ENCODE measurements at places on chromosomes 16 and 17.

- peak; percentile 70 for DNase-seq
These were observed 692 bp upstream of the SOCS1 start for GRCh38 chr16:11256661-11257130.

DNA sequence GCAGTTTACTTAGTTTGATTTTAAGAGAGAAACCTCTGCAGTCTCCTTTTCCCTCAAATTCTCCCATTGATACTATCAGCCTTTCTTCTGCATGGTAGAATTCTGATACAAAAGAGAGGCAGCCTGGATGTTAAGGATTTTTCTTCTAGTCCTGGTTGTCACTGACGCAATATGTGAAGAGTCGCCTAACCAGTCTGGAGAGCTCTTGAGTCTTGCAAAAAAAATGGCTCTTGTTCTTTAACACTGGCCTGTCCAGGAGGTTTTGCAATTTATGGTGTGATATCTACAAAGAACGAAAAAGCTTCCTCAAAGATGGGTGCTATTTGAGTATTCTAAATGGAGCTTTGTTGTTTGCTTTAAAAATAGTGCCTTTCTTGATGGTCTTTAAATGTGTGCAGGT is 28.9 kb downstream of the COX10 start:
- no peak for DNase-seq

GRCh38 chr17:58210922-58211321 is 8.1 kb downstream of the MKS1 start:
- DNase-seq = no peak

- DNase-seq = no peak
These were observed 32.5 kb downstream of the AKAP10 start for GRCh38 chr17:19945009-19945626.

DNA sequence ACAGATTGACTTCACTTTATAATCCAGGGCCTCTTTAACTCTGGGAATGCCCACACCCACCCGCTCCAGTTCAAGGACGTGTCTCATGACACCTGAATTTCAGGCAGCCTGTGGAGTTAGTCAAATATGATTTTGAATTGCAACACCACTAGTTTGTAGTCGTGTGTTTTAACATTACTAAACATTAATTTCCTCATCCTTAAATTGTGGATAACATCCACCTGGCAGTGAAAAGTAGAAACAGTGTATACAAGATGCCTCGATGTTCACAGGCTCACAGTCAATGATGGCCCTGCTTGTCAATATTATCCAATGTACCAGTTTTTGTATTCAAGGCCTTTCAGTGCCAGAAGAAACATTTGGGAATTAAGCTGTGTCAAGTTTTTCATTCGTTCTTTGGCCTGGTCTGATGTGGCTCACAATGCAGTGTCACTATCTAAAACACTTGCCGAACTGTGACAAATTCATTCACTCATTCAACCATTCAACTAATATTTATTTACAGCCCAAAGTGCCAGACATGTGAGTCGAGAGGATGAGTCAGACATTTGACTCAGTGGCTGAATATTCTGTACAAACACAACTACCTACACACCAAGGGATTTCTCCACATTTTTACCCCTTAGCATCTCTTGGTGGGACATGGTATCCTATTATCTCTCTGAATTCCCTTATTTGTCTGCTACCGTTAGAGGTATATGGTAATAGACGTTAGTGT is 1.4 kb downstream of the MEIOB start:
- DNase-seq = no peak

DNA sequence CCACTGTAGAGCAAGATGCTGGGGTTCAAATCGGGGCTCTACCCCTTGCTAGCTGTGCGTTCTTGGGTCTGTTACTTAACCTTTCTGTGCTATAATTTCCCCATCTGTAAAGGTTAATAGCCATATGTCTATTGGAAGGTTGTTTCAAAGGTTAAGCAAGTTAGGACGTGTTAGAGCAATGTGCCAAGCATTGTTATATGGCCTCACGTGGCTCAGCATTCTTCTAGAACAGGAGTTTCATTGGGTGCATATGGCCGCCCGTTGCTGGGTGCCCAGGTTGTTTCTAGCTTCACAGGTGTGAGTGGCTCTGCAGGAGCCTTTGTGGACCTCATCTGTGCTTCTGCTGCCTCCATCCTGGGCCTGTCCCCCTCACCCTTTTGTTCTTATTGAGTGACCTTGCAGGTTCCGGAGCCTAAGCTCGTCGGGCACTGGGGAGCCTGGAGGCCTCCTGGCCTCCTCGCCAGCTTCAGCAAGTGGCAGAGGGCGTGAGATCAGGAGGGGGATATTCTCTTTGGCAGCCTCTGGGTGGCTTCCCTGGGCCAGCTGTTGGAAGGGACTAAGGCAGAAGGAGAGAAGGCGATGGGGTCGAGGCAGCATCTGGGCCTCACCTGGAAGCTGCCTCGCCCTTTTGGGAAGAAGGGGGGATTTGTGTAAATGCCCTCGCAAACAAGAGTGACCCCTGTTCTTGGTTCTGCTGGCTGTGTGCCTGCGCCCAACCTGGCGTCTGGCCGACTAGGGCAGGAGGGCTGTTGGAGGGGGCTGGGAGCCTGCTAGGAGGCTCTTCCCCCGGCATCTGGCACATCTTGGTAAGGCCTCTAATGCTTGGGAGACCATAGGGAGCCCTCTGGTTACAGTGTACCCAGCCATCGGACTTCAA is 80.2 kb upstream of the CIBAR2 start:
- no peak for DNase-seq

DNA sequence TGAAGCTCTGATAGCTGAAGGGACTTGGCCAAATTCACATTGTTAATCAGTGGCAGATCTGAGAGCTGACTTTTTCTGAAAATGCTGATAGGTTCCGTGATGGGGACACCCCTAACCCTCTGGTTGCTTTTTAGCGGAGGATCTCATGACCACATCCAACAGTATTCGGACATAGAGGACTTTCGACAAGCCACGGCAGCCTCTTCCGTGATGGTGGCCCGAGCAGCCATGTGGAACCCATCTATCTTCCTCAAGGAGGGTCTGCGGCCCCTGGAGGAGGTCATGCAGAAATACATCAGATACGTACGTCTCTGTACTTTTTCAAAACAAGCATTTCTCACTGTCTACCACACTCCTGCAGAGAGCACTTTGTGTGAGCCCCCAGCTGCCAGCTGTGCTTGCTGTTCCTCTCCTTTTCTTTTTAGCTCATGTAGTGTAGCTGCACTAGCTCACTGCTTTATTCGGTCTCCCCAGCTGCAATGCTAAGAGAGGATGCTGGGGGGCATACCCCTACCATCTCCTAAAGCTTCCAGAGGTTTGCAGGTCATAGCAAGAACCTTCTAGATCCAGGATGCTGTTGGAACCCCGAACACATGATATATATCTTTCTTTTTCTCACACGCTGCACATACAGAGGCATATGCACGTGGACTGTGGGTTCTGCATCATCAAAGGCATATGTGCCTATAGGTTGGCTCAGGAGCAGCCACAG is 14.2 kb upstream of the NFATC3 start:
- no peak for DNase-seq

- DNase-seq = no peak
These were observed 71.1 kb downstream of the N4BP1 start for GRCh38 chr16:48538746-48539484.

- DNase-seq = no peak
These were observed 8.3 kb downstream of the FLII start for GRCh38 chr17:18250259-18250658.

DNA sequence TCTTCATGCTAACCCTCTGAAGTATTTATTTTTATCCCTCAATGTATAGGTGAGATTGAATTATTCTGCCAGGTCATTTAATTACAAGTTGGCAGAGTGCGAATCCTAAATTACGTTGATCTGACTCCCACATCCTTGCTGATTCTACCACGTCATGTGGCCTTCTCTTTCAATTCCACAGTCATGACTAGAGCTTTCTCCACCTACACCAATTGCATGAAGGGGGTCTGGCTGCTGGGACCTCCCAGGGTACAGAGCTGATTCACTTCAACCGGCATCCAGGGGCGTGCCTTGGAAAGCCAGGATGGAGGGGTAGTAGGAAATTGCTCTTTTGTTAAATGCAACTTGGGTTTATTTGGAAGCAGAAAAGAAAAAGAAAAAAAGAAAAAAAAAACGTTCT is 41.1 kb upstream of the CDH13 start:
- DNase-seq = no peak

DNA sequence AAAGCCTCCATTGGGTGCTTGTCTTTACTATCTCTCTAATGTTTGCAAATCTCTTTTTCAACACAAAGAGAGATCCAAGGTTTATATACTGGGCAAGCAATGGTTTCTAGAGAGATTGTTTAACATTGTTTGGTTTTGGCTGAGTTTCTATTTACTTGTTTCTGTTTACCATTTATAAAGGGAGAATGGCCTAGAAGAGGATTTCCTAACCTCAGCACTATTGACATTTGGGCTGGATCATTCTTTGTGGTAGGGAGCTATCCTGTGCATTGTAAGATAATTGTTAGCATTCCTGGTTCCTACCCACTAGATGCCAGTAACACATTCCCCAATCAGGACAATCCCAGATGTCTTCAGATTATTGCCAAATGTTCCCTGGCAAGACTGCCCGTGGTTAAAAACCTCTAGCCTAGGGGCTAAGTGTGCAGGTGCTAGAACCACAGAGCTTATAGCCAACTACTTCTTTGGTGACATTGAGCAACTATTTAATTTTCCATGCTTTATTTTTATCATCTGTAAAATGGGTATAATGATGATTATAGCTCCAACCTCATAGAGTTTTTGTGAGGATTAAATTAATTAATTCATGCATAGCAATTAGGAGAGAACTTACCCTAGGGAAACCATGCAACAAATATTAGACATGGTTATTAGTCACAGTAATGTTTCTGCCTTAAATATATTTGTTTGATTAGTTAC is 413.9 kb upstream of the MAF start:
- no peak for DNase-seq

- DNase-seq = no peak
These were observed 103.6 kb upstream of the C16orf82 start for GRCh38 chr16:26963109-26963508.

DNA sequence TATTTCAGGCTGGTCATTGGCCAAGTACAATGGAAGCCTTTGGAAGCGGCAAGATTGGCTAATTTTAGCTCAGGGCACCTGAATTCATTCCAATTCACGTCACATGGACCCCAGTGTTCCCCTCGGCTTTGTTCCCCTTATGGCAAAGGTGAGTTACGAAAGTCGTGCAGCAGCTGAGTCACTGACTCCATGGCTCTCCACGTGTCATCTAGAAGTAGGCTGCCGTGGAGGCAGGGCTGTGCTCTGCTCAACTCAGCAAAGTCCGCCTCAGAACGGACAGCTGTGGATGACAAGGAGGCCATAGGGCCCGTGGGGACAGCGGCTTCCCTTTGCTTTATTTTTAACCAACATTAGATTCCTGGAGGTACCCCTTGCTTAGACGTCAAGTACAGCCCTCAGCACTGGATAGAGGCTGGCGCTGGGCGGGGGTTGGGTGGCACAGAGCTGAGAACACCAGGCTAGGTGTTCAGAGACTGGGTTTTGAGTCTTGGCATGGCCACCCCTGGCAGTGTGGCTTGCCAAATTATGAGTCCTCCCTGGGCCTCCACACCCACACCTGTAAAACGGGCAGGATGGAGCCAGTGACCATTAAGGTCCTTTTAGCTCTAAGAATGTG is 23.6 kb downstream of the ADAD2 start:
- DNase-seq = no peak

- DNase-seq = peak; percentile 62
These were observed 650 bp downstream of the KIAA0753 start for GRCh38 chr17:6639586-6640535.

DNA sequence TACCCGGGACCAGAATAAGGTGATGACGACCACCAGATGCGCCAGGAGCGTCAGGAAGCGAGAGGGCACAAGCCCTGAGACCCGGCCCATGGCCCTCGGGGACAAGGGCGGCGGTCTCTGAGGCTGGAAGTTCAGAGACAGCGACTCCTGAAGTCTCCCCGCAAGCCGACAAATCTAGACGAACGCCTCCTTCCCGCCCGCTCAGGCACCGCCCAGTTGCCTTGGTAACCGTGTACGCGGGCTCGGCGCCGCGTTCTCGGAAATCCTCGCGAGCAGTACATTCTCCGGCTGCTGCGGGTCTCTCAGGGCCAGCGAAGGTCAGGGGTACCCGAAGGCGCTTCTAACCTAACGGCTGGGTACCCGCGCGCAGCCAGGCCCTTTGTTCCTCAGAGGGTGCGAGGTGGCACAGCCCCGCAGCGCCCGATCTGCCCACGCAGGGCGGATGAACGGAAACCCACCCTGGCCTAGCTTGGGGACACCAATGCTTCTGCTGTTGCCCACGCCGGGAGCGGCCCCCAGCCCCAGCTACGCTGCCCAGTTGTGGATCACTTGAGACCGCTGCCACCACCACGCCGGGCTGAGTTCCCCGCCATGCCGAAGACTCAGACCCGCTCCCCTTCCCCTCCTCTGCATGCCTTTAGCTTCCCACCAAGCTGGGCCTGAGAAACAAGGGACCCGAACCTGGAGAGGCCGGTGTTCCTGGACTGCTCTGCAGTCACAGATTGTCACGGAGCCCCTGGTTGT is at the start of gene TMEM107:
TMEM107 (minus strand) TSS at position 184 of the 744 bp plus-strand sequence; CDS start at position 90, 94 bp downstream.
- peak; percentile 90 for DNase-seq

DNA sequence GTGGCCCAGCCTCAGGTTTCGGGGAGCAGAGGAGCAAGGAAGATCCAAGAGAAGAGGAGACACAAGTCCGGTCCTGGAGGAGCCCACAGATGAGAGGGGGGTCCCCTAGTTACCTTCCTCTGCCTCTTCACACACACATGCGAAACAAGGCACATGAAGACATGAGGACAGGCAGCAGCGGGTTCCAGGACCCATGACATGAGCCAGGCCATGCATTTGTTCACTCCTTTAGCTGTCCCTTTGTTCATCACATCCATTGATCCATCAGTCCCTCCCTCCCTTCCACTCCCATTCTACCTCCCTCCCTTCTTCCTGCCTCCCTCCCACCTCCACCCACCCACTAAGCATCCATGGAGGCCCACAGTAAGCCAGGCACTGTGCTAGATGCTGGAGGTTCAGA is 9.4 kb downstream of the PPY start:
- no peak for DNase-seq

GRCh38 chr17:61331886-61332285 is 67.8 kb upstream of the TBX2 start:
- DNase-seq = no peak

- no peak for DNase-seq
These were observed 14.1 kb downstream of the CD7 start for GRCh38 chr17:82302991-82303943.
